ENCODE measurements at places on chromosomes 3 and 15.

DNA sequence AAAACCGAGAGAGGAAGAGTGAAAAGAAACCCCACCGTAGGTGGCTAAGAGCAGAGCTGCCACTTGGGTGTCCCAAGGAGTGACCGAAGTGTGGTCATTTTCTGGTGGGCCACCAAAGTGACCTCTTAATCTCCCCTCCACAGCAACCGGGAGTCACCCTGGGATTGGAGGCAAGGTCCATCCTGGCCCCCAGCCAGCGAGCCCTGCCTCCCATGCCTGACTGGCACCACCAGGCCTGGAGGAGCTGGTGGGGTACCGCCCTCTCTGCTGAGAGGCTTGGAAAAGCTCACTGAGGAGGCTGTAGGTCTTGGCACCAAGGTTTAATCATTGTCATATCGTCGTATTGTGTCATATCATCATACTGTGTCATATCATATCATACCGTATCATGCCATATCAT is 74.0 kb upstream of the TRPM1 start:
- DNase-seq = no peak

GRCh38 chr3:122298239-122298638 is 26.8 kb upstream of the CSTA start:
- no peak for DNase-seq

DNA sequence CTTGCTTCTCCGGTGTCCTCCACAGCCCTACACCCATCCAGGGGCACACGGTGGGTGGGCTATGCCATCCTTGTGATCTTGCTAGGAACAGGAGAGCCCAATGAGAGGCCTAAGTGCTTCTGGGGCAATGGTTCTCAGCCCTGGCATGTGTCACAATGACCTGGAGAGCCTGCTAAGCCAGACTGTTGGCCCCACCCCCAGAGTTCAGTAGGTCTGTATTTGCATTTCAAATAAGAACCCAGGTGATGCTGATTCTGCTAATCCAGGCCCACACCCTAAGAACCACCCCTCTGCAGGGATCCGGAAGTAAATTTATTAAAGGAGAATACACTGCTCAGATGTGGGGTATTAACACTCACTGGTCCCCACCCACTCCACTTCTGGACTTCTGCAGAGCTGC is 57.9 kb downstream of the RORA start:
- DNase-seq = no peak

GRCh38 chr15:34847598-34847997 is 52.2 kb upstream of the ACTC1 start:
- DNase-seq = no peak

DNA sequence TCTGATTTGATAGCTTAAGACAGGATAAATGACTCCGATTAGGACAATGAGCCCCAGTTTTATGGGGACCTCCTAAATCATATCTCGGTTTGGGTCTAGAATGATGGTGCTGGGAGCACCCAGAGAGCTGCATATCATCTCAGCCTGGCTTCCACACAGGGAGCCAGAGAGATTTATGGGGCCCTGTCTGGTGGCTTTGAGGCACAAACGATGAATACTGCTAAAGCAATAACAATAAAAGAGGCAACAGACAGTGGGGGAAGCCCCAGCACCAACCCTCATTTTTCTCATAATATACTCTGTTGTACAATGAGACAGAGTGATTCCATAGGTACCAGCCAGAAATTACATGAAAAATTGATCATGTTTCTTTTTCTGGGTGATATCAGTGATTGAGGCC is 889.0 kb upstream of the CFAP20DC start:
- no peak for DNase-seq

DNA sequence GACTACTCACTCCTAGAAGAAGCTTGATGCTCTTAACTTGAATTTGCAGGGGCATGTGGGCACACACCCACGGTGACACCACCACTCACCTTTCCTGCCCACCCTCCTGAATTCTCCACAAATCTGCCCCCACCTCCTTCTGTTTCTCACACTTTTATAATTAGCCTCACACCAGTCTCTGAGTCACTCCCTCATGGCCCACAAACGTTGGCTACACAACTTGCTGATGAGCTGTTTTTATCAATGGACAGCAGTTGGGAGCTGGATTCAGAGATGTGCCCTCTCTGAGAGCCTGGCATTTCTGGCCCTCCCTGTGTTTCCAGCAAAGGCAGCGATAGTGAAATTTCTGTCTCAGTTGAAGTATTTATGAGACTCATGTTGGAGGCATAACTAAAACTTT is 1.3 kb downstream of the COLQ start:
- DNase-seq = no peak

DNA sequence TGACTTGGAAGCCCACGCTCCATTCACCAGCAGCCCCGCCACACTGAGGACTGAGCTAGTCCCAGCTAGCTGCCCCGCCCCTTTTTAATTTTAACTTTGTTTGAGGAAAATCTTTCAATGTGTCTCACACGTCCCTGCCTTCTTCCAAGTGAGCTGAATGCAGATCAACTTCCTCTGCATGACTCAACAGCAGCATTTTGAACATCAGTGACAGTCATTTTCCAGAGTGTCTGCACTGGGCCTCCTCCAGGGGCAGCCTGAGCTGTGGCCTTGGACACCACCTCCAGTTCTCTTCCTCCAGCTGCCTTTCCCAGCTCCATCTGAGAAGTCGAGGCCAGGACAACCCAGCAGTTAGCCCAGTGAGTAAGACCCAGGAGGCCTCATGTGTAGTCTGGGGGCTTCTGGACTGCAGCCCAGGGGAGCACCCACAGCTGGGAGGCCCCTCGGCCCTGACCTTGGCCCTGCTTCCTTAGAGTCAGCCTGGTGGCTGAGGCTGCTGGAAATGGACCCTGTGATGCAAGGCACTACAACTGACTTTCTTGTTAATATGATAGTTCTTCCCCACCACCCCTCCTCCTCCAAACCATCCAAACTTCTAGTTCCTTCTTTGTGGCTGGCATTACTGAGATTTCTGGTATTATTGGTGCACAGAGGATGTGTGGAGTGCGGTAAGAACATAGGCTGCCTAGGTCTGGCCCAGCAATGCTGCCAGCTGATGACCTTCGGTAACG is 21.4 kb upstream of the ESYT3 start:
- no peak for DNase-seq

GRCh38 chr3:64084640-64085039 is 61.3 kb upstream of the PSMD6 start:
- no peak for DNase-seq

GRCh38 chr3:33914731-33915379 is 116.4 kb downstream of the PDCD6IP start:
- DNase-seq = no peak

DNA sequence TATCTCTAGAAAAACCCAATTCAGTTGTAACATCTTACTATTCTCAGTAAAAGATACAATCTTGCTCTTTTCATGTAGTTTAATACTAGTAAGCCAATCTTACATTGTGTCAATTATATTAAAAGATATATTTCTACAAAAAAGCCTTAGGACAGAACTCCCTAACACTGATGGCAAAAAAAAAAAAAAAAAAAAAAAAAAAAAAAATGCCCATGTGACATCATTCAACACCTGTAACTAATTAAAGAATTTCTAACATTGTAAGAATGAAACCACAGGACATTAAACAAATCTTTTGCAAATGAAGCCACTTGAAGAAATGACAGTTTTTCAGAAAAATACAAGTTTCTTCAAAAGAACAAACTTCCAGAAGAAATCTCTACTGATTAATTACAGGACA is 119.8 kb downstream of the SUCLG2 start:
- no peak for DNase-seq

DNA sequence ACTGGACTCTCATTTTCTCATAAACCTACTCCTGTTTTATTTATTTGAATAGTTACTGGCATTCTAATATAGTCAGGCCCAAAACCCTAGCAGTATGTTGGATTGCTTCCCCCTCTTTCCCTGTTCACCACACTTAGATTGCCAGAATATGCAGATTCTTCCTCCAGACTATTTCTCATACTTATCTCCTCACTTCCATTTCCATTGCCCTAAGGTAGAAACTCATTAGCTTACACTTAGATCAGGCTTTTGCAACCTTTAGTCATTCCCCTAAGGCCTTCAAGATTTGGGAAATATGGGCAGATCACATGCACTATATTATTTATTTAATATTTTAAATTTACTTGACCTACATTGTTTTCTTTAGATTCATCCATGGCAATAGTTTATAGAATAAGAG is 98.9 kb downstream of the MEIS2 start:
- DNase-seq = no peak

DNA sequence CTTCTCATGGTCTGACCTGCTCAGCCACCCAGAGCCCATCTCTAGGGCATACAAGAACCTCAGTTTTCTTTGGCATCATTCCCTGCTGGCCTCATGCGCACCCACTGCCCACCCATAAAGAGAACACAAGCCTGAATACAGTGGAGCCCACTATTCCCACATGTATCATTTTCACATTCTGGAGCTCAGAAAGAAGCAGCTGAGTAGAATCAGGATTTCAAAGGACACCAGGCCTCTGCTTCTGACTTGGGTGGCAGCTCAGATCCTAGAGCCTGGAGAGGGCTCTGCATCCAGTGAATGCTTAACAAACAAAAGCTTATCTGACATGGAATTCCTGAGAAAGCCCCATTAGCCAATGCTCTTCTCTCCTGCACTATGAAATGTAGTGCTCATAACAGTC is 34.7 kb downstream of the RBP2 start:
- no peak for DNase-seq

Measured in NCI-H1105 treated with DMSO at 0.1 percent for 48 hours (cell line).